ENCODE measurements at places on chromosomes 7 and 10.

- DNase-seq: no peak
Observed at GRCh38 chr7:82015751-82016150, 245.9 kb upstream of the HGF start.

DNA sequence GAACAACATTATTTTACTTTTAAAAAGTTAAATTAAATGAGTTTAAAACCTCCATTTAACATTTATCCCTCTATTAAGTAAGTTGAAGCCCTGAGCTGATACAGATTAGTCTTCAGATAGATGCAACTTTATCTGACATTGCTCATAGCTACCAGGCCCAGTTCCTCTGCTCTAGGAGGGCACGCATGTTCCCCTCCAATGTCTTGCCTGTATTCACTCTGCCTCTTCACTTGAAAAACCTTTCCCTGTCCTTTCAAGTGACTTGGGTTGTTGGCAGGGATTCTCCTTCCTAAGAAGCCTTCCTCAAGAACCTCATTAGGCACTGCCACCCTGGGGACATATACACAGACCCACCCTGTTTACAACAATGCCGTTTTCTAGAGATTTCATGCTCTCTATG lies 270.4 kb downstream of the RELN start:
- DNase-seq: no peak

DNA sequence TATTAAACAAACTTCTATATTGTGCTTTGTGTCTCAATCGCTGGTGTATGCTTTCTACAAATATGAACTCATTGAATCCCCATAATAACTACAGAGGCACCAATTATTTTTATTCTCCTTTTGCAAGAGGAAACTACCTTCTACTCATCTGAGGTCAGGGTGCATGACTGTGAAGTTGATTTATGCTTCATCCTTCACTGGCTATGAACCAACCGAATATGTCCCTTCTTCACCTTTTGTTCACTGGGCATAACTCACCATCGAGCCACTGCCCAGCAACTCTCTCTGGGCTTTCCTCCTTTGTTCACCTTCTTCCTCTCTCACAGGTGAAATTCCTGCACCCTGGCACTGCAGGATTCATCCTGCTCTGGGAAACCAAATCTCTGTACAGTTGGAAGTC lies 61.3 kb upstream of the PFKP start:
- no peak for DNase-seq

DNA sequence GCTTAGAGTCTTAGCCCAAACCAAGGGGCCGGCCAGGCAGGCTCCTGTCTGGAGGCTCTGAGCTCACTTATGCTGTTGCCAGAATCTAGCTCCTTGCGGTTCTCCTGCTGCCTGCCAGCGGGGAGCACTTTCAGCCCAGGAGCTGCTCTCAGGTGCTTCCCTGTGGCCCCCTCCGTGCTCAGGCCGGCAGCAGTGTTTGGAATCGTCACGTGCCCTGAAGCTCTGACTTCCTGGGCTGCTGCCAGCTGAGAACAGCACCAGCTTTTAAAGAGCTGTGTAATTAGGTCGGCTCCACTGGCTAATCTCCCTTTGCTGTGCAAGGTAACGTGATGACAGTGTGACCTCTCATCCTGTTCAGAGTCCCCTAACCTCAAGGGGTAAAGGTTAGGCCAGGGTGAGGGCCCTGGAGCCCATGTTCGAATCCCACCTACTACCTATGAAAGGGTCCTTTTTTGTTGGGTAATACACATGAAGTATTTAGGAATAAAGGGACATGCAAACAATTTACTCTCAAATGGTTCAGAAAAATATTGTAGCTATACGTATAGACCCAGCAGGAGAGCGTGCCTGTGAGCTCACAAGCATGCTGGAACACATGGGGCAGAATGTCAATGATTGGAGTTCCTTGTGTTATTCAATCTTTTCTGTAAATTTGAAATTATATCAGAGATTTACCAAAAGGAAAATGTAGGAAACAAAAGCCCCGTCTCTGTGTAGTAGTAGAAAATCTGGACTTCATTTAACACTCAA lies 16.6 kb downstream of the ZNF862 start:
- DNase-seq: peak; percentile 77

GRCh38 chr7:143303733-143304132 lies 12.2 kb upstream of the CLCN1 start:
- DNase-seq: no peak

DNA sequence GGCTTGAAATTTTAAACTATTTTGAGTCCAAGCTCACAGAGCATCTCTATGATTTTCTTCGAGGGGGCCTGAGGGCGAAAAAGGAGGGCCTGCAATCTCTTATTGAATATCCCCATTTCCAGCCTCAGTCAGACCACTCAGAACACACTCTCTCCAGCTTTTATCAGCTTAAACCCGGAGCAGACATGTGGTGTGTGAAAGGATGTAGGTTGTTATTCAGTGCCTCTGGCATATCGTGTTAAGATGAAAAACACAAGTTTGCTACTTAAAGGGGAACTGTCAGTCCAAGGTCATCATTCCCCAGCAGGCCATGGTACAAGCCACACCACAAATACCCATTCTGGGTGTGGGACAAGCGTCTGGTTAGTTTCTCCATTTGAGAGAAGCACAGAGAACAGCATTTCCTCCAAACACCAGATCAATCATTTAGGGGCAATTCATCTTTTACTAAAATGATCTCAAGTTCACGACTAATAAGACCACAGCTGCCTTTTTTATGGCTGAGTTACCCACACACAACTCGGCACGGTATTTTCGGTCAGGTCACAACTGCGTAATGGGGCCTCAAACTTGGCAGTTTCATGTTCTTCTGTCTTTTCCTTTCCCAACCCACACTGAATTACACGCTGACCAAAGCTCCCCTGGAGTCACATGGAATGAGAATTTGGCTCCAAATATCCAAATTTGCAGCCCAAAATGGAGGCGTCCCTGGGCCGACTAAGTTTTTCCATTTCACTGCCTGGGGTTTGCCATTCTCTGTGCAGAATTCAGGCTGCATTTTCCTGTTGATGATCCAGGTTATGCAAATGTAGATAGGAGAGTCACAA lies 188.4 kb downstream of the SEM1 start:
- DNase-seq: no peak

- no peak for DNase-seq
Observed at GRCh38 chr7:43111630-43112458, 603 bp upstream of the HECW1 start.

DNA sequence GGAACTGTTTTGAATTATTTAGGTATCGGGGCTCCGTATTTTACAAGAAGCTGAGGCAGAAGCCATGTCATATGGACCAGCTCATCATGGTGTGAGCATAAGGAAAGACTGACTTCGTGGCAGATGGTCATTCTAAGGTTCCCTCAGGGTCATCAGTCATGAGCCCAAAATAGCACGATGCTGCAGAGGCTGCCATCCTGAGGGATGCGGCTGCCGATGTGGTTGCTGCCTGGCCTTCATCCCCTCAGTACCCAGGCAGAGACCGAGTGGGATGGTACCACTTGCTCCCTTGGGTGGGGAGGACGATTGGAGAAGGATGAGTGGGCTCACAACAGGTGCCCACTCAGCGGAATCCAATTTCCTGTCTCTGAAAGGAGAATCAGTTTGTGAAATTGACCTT lies 490.3 kb downstream of the SDK1 start:
- DNase-seq: no peak

DNA sequence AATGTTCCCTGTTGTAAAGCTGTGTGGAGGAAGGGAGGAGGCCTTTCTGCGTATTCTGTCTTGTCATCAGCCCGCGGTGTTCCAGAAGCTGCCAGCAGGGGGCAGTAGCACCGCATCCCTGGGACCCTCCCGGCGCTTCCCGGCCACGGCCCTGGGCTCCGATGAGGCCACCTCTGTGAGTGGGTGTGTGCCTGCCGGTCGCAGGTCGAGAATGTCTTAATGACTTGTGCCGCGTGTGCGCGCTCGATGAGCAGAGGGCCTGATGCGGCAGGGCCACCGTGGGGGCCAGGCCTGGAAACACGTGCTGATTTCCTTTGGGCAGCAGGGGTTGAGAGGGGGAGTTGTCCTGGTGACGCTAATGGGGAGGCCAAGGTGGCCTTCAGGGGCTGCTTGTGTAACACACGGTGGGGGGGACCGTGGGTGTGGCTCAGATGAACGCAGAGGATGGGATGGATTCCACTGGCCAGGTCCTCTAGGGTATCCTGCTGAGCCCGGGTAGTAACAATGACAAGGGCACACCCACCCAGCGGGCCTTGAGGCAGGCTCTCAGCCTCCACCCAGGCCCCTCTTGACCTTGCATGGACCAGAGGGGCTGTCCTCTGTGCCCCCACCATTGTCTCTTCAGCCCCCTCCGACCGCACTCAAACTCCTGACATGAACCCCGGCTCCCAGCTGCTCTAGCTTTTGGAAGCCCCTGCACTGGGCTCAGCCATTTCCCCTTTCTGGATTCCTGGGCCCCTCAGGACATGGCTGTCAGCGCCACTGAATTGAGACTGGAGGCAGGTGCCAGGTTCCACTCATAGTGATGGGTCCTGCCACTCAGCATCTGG lies 135.9 kb upstream of the PODXL start:
- no peak for DNase-seq

DNA sequence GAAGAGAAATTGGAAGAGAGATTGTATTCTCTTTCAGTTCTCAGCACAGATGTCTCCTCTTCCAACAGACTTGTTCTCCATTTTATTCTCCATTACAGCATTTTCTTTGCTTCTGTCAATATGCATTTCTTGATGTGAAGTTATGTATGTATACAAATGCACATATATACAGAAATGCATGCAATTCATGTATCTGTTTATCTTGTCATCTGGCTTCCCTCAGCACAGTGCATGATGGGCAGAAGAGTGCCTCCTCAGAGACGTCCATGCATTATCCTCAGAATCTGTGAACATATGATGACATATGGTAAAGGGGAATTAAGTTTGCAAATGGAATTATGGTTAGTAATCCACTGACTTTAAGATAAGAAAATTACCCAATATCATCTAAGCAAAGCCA lies 106.7 kb upstream of the VWC2 start:
- DNase-seq: no peak

GRCh38 chr7:322111-322671 lies 32.2 kb downstream of the FOXL3 start:
- no peak for DNase-seq

- DNase-seq: no peak
Observed at GRCh38 chr10:86659721-86660453, 5.5 kb downstream of the OPN4 start.

DNA sequence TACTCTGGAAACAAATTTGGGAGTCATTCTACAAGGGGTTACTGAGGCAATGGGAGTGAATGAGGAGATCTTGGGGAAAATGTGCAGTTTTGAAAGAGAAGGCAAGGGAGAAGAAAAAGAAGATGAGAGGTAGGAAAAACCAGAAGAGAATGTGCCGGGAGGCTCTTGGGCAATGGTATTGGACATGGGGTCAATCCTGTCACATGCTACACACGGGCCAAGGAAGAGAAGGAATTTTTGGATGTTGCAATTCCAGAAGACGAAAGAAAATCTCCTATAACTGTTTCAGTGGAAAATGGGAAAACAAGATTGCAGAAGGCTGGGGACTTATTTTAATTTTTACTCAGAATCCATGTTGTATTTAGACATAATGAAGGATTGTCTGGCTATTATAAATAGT lies 615.0 kb downstream of the PHTF2 start:
- DNase-seq: no peak

- no peak for DNase-seq
Observed at GRCh38 chr10:18594574-18595156, 56.7 kb downstream of the NSUN6 start.

GRCh38 chr7:96179341-96179740 lies 142.6 kb downstream of the SLC25A13 start:
- DNase-seq: no peak

- no peak for DNase-seq
Observed at GRCh38 chr10:75493464-75493863, 62.0 kb downstream of the LRMDA start.

DNA sequence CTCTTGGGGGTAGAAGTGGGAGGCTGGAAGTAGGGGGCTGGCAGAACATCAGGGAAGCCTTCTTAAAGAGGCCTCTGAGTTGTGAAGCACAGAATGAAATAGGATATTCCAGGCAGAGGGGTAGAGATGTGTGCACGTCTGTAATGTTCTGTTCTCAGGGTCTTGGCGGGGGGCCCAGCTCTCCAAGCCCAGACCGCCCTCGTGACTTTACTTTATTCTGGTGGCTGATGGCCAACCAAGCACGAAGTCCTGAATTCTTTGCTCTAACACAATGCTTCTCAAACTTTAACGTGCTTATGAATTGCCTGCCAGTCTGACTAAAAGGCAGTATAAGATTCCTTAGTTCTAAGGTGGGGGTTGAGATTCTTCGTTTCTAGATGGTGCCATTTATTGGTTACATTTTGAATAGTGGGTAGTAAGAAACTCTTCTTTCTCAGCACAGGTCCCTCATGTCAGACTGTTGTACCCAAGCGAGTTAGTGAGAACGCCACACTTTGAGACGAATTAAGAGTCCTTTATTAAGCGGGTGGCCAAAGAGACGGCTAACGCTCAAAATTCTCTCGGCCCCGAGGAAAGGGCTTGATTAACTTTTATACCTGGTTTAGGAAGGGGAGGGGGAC lies 8.2 kb downstream of the PRXL2A start:
- DNase-seq: no peak

DNA sequence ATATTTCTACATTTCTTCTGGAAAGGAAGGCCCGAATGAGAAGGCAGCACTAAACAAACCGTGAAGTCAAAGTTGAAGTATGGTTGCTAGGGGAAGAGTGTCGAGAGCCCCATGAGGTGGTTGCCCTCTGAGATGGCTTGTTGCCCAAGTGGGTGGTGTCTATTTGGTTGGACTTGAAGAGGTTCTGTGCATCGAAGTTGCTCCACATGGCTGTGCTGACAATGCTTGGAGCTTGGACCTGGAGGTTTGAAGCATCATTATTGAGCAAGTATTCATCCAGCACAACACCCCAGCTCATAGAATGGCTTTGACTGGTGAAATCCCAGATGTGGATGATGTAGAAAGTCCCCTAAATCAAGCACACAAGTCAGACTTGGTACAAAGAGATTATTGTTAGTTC lies 165.2 kb upstream of the CDCA7L start:
- DNase-seq: no peak

DNA sequence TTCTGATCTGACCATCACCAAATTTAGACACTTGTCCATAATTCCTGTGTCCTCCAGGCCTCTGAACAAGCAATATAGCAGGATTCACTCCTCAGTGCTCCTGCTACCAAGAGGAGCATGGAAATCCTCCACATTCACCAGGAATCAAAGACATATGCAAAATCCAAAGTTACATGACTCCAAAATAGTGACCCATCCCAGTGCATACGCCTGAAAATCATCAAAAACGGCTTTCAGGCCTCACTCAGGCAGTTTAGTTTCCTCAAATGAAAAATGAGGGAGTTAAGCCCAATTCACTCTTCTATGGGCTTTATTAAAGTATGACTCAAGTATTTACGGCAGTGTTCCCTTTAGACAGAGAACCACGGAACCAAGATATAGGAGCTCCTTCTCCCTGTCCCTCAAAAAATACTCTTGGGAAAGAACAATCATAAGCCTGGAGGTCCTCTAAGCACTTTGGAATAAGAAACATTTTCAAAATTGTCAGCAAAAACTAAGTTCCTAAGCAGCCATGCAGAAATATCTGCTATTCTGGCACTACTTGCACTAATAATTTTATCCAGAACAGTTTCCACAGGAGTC lies 240.7 kb downstream of the PARD3 start:
- DNase-seq: no peak

GRCh38 chr10:125004571-125005311 lies 62.8 kb downstream of the ZRANB1 start:
- DNase-seq: no peak

- no peak for DNase-seq
Observed at GRCh38 chr7:94466516-94466915, 43.1 kb upstream of the CASD1 start.
